Activated naive CD8-positive, alpha-beta T cell treated with anti-CD3 and anti-CD28 coated beads, Interleukin-2, amount 50 U/mL, for 24 hours (primary cell): ENCODE measurements at places on chromosomes 1 and 21.

- DNase-seq, result no peak
Measured at GRCh38 chr21:16002874-16003466, 273.2 kb downstream of the USP25 start.

GRCh38 chr1:201149400-201149799 lies 4.9 kb downstream of the TMEM9 start:
- no peak for DNase-seq

GRCh38 chr1:29234471-29234870 lies 1.9 kb upstream of the PTPRU start:
- no peak for DNase-seq

DNA sequence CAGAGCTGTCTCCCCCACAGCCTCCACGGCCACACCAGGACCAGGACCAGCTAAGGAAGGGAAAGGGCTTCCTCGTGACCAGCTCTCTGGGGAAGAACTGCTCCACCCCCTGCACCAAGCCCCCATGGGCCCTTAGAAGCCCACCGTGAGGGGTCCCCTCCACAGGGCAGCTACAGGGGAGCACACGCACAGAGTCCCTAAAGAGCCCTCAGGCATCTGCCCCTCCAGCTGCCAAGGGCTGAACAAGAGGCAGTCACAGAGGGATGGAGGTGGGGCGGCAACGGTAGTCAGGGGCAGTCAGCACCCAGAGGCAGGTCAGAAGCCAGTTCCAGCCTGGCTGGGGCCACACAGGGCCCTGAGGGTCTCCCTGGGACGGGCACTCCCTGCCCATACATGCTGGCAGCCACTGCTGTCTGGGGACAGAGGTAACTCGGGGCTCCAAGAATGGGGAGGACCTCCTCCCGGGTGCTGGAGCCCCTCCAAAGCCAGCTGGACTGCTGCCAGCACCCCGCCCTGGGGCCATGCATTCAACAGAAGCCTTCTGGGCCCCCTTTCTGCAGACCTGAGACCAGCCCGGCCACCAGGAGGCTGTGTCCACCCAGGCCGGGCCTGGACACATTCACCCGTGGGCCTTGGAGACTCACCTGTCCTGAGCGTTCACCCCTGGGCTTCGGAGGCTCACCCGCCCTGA lies 18.7 kb downstream of the SLC19A1 start:
- no peak for DNase-seq

- DNase-seq, result no peak
Measured at GRCh38 chr21:35333831-35334618, 284.9 kb upstream of the RUNX1 start.

GRCh38 chr21:38351961-38352521 lies 95.2 kb downstream of the KCNJ15 start:
- DNase-seq, result no peak

DNA sequence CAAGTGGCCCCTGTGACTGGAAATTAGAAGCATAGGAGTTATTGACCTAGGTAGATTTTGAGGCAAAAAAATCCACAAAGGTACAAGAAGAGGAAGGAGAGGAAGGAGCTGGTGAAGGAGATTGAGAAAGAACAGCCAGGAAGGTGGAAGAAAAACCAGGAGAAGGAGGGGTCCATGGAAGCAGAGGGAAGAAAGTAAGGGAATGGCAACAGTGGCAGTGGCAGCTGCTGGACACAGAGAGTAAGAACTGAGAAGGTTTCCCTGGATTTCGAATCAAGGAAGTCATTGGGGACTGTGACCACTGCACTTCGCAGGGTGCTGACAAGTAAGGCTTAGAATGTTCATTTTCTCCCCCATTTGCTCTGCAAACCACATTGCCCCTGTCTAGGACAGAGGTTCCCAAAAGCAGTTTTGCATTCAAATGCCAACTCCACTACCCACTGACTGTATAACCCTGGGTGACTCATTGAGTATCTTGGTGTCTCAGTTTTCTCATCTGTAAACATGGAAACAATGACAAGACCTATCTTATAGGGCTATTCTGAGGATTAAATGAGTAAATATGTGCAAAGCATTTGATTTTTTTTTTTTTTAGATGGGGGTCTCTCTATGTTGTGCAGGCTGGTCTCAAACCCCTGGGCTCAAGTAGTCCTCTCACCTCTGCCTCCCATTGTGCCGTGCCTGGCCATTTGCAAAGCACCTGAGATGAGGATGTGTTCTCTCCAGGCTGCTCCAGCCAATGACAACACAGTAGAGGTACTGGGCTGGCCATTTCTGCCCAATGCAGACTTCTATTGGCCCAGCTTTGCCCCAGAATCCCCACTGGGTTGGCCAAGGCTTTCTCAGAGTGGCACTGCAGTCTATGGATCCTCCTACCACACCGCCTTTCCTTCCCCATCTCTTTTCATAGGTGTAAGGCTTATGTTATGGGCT lies 9.3 kb upstream of the CAPN2 start:
- peak; percentile 34 for DNase-seq

DNA sequence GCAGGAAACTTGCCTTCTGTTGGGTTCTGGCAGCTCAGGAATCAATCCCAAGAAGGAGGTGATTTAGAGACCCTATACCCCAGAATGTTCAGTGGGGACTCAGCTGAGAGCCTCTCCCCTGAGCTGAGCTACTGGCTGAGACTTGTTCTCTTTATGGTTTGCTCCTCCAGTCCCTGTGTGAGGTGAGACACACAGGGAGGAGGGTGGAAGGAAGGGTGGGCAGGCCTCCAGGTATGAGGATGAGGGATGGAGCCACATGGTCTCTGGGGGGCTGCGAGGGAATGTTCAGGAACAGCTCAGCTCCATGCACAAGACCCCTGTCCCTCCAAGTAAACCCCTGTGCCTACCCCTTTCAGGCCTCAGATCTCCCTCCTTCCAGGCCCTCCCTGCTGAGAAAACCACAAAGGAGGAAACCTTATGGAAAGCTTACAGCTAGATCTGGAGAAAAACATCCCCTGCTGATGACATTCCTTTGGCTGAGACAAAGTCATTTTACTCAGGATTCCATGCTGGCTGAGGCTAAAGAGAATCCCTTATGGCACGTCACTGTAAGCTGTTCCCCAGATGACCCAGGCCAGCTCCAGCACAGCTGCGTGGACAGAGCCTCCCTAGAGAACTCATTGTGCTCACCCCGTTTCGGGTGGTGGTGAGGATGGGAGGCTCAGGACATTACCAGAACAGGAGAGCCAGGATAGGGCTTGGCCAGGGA lies 91.5 kb upstream of the IPO9 start:
- no peak for DNase-seq

DNA sequence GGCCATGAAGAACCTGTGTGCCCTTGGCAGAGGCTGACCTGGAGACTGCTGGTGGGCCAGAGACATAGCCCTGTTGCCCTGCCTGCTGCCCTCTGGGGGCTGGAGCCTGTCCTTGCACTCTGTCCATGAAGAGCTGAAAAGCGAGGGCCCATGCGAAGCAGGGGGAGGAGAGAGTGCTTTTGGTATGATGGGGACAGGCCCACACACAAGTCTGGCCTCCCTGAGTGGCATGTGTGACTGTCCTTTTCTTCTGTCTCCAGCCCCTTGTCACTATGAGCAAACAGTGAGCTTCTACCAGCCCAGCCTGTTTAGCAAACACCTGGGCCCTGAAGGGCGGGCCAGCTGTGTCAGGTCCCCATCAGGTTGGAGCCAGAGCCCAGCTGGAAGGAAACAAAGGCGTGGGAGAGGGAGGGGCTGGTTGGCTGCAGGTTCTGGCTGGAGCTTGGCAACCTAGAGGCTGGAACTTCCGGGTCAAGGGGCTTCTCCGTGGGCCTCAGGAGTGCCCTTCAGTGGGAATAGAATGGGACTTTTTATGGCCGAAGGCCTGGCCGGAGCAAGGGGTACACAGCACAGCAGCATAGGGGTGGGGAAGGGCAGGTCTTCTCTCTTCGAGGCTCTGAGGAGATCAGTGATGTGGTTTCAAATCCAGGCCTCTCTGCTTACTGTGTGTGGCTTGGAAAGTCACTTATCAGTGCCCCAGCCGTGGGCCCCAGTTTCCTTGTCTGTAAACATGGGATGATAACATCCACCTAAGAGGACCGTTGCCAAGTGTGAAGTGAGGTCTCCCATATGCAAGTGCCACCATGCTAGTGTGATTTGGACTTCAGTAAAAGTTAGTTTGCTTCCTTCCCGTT lies 14.3 kb downstream of the QSOX1 start:
- peak; percentile 35 for DNase-seq

DNA sequence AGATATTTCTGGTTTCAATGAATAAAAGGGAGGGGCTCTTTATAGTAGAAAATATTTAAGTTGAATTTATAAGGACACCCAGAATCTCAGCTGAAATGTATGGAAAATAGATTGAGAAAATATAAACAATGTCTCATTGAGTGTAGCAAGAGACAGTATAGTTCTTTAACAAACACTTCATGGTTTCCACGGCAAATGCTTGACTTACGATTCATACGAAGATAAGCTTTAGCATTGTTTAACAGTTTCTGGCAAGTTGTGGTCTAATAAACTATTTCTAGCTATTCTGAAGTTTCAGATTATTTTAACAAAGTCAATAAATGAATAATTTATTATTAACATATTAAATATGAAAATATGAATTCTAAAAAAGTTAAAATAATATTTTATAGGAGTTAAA lies 1419.4 kb downstream of the KCNT2 start:
- DNase-seq, result no peak

- no peak for DNase-seq
Measured at GRCh38 chr1:246304484-246305259, 202.4 kb downstream of the SMYD3 start.

DNA sequence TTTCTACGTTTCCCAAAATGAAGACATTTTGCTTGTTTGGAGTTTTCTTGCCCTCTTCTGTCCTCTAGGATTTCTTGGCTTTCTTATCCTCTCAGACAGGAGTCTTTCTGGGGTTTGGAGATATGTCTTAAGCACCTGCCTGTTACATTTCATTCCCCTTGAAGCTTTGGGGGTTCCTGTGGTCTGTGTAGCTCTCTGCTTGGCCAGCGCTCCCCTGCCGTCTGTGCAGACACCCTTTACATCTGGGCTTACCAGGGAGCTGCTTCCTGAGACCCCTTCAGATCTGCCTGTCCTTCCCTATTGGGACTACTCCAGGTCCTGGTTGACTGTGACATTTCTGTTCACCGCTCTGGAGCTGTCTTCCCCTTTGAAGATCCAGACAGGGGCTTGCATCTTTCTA lies 171.9 kb upstream of the CSF3R start:
- no peak for DNase-seq

- no peak for DNase-seq
Measured at GRCh38 chr1:116076831-116077230, 34.4 kb upstream of the MAB21L3 start.

DNA sequence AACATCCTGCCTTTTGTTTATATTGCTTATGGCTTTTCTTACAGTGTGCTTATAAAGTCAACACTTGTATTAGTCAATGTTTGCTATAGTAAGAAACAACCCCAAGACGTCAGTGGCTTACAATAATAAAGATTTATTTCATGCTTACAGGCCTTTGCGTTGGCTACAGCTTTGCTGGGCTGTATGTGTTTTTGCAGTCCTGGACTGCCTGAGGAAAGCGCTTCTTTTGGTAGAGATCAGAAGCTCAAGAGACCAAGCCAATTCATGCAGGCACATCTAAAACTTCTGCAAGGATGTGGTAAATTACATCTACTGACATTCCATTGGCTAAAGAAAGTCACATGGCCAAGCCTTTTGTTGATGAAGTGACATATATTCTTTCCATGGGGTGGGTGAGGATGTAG lies 17.5 kb upstream of the PRKAA2 start:
- DNase-seq, result no peak

GRCh38 chr1:85378534-85378933 lies 86.4 kb downstream of the DDAH1 start:
- no peak for DNase-seq

GRCh38 chr1:228271701-228272251 lies 63.9 kb downstream of the OBSCN start:
- no peak for DNase-seq
